Stimulated activated CD4-positive, alpha-beta T cell treated with anti-CD3 and anti-CD28 coated beads, Interleukin-1b, Interleukin-23, amount 100 ng/mL, for 48 hours (primary cell): ENCODE measurements at places on chromosomes 6 and 20.

DNA sequence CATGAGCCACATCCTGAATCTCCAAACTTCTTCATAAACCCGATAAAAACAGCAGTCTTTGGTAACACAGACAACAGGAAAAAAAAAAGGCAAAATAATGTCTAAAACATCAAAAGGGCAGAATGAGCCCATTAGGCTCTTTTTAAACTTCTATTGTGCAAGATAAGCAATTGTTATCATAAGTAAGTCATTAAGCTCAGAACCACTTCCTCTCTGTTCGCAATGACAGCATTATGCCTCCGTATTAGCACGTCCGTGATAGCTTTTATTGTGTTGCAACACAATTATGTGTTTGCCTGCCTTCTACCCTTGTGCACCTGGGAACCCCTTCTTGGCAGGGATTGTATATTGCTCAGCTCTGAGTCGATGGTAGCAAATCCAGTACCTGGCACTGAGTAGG is 147.1 kb downstream of the LRFN2 start:
- DNase-seq, result no peak

GRCh38 chr6:148249679-148250375 is 92.8 kb upstream of the SASH1 start:
- DNase-seq, result no peak

DNA sequence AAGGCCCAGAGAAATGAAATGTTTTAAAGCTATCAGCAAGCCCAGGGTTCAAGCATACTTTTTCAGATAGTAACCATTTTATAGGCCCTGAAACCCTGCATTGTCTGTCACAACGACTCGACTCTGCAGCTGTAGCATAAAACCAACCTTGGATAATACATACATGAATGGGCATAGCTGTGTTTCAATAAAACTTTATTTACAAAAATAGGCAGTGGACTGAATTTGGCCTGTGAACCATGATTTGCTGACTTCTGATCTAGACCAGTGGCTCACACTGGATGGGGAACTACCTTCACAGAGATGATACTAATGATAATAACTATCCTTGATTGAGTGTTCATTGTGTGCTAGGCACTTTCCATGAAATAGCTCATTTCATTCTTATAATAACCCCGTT is 97.3 kb upstream of the ZNFX1 start:
- DNase-seq, result no peak

- DNase-seq, result no peak
Observed at GRCh38 chr6:169428532-169428931, 174.9 kb upstream of the THBS2 start.

- DNase-seq, result no peak
Observed at GRCh38 chr6:53527249-53527765, 17.6 kb downstream of the GCLC start.

DNA sequence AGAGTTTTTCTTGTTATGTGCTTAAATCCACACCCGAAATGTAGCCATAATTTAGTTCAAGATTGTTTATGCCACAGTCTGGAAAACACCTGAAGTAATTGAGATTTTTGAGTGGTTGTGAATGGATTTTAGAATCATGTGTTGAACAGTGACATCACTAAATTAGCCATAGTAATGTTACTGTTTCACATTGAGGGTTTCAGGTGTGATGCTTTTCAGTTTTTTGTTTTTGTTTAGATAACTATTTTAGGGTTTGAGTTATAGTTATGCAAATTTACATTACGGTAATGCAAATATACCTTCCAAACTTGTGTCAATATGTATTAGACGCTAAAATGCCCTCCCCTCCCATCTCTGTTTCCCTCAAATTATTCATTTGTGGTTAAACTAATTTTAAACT is 22.9 kb downstream of the QKI start:
- DNase-seq, result no peak

GRCh38 chr6:41200901-41201763 is at the start of gene TREML2:
Gene TREML2, minus strand, starts transcription at chr6:41201149. Its CDS starts 141 bp downstream, at chr6:41201008.
- DNase-seq, result peak; percentile 52

DNA sequence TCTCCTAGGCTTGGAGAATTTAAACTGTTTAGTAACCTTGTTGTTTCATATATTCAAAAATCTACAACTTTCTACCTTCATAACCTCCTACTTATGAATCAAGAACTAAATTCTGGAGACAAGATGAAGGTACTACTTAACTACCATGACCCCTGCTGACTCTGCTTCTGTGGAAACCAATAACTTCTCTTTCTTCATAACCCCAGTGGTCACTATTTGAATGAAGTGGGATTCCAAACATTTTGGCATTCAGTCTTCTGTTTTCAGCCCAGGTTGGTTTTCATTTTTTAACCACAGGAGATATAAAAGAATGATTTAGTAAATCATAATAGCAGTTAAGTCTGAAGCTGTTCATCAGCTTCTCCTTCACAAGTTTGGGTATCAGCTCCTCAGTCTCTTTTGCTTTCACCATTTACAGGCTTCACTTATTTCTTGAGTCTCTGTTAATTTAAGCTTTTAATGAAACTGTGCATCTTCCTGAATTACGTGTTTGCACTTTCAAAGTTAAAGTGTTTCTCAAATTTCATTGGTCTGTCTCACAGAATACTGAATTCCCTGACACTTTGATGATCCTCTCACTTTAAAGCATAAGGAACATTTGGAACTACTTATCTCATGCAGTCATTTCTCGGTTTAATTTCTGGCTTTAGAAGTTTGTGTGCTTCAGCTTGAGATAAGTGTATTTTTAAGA is 9.5 kb downstream of the SENP6 start:
- DNase-seq, result no peak

DNA sequence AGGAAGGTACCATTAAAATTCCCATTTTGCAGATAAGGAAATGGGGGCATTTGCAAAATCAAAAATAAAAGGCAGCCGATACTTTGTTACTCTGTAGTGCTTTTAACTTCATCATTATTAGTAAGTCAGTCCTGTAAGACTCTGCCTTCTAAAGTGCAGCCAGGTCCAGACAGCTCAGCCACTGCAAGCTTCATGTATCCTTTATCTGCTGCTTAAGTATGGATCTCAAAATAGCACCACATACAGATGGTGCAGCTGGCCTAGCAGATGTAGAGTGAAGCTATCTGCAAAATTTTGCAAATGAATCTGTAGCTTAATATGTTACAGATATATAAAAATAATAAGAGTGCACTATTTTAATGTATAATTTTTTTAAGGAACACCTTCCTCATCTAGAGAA is 53.4 kb downstream of the NUS1 start:
- no peak for DNase-seq

- DNase-seq, result no peak
Observed at GRCh38 chr6:133683606-133684005, 205.3 kb upstream of the TCF21 start.

DNA sequence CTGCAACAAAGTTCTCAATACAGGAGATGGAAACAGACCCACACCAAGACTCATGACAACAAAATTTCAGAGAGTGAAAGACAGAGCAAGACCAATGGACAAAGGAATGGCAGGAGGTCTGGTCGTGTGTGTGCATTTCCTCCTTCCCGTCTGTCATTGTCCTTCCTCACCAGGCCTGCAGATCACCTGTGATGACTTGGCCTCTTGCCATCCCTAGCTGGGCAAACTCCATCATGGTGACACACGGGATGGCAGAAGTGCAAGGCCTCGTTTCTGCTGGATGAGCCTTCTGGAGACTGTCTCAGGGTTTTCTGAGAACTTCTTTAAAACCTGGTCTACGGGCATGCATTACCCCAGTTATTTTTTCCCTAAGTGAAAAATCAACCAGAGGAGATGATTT is 49.2 kb downstream of the RPP21 start:
- DNase-seq, result no peak

- DNase-seq, result peak; percentile 68
Observed at GRCh38 chr6:129766959-129767728, 57.2 kb upstream of the ARHGAP18 start.

GRCh38 chr20:22562620-22563019 is 21.8 kb downstream of the FOXA2 start:
- no peak for DNase-seq

- peak; percentile 85 for DNase-seq
Observed at GRCh38 chr6:36028877-36029324, 1.3 kb downstream of the MAPK14 start.

GRCh38 chr20:6466075-6466810 is 301.2 kb upstream of the BMP2 start:
- no peak for DNase-seq

DNA sequence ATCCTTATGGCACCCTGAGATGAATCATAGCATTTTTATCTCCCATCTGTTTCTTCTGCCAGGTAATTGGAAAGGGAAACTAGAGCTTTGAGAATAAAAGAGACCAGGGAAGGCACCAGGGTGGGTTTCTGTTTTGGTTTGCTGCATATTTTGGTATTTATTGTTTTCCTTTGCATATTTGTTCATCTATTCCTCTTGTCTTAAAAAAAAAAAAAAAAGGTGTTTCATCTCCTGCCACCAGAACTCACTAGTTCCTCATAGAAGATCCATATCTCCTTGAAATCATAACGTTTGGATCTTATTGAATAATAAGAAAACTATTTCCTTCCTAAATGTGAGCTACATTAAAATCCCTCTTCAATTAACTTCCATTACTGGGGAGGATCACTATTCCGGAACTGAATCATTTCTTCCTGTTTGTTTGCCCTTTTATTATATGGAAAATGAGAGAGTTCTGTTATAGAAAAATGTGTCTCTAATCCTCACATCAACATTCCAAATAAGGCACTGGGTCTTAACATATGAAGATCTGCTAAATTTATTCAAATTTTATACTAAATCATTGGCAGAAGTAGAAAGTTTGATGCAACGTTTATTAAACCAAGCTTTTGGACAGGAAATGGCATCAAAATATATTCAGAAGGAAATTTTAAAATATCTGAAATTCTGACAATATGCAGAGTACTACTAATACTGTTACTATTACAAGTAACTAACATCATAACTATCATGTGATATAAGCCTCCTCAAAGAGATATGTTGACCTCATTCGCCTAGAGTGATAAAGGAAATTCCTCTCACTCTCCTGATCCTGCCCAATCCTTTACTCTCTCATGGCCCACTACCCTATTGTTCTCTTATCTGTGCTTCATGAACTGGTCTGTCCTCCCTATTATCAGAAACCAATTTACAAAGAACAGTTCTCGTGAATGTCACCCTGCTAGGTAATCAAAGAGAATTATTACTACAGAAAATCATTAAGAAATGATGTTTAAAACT is 229.4 kb upstream of the RSPO3 start:
- DNase-seq, result no peak

DNA sequence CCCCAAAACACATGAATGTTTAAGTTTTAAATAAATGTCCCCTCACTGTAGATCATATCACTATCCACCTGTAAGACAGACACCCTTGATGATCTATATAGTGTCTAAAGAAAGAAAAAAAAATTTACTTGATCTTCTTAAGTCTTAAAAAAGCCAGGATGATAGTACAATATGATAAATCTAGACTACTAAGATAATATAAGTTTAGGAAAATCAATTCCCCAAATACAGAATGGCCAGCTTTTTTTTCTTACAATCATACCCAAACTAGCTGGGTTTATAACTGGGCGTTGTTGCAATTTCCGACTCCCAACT is 14.4 kb downstream of the ZNF217 start:
- DNase-seq, result peak; percentile 19

GRCh38 chr6:118843685-118844390 is 50.1 kb upstream of the ASF1A start:
- no peak for DNase-seq

- no peak for DNase-seq
Observed at GRCh38 chr6:141580131-141580530, 552.6 kb upstream of the GJE1 start.

- DNase-seq, result no peak
Observed at GRCh38 chr20:47088335-47088734, 193.7 kb downstream of the EYA2 start.

DNA sequence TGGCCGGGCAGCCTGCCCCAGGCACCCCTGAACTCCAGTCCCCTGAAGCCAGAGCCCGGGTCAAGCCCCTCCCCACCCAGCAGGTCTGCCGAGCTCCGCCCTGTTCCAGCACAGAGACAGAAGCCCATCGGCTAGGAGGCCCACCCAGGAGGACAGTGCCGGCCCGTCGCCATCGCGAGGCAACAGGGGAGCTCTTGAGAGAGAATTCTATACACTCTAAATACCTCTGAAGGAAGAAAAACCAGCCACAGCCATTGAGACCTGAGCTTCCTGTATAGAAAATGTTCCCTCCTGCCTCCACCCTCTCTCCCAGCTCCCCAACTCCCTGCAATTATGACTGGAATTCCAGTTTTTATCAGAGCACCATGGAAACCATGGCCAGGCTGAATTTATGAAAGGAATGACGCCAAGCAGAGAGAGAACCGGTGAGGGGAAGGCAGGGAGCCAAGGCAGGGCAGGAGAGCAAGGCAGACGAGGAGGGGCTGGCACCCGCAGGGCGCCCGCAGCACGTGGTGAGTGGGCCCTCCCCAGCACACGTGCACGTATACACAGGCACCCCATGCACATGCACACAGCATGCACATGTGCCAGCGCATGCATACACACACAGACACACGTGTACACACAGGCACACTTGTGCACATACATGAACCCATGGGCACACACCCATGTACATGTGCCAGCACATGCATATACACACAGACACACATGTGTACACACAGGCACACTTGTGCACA is 27.6 kb upstream of the MRGBP start:
- DNase-seq, result no peak

- DNase-seq, result peak; percentile 86
Observed at GRCh38 chr6:155186052-155186658, 77.7 kb upstream of the CLDN20 start.

DNA sequence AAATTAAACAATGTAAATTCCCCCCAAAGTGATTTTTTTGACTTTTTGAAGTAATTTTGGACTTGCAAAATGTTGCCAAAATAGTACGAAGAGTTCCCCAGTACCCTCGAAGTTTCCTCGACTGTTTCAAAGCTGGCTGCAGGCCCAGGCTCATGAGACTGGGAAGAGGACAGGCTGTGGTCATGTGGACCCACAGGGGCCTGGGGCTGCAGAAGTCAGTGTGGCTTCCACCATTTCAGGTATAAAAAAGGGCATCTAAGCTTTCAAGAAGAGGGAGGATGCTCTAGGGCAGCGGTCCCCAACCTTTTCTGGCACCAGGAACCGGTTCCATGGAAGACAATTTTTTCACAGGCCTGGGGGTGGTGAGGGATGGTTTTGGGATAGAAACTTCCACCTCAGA is 75.0 kb downstream of the PTPN1 start:
- no peak for DNase-seq

DNA sequence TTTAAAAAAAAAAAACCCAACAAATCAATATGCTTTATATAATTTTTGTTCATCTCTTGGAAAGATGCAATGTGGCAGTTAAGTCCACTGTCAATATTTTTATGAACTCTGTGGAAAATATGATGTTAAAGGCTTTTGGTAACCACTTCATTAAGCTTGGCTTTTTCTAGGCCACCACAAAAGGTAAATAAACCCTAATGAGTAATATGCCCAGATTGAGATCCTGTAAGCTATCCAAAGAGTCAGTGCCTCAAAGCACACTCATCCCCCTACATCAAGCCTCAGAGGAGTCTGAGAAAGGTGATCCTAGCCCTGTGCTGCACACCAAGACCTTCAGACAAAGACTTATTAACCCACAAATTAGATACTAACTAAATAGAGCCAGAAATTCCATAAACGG is 121.1 kb downstream of the CDC5L start:
- no peak for DNase-seq
